ENCODE measurements at places on chromosomes 4 and X.

- DNase-seq, result no peak
Observed at GRCh38 chr4:188110036-188110435, 633 bp upstream of the TRIML2 start.

GRCh38 chr4:74934016-74934831 is 1.3 kb downstream of the PARM1 start:
- DNase-seq, result no peak

DNA sequence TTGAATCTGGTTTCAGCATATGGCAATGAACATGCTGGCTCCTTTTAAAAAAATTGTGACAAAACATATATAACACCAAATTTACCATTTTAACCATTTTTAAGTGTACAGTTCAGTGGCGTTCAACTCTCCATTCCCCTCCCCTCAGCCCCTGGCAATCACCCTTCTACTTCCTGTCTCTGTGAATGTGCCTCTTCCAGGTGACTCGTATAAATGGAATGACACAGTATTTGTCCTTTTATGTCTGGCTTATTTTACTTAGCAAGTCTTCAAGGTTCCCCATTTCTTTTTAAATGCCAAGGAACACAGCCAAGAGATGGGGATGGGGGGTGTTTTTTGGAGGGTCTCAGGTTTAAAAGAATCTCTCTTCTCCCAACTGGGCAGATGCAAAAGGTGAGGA is 35.4 kb upstream of the BCLAF3 start:
- no peak for DNase-seq

GRCh38 chr4:113050371-113050755 is 910 bp downstream of the ANK2 start:
- no peak for DNase-seq

GRCh38 chrX:17655211-17656034 is 81.9 kb upstream of the SCML1 start:
- no peak for DNase-seq

GRCh38 chr4:1447676-1448588 is 41.7 kb upstream of the NKX1-1 start:
- DNase-seq, result no peak

GRCh38 chrX:9148615-9149399 is 114.9 kb upstream of the FAM9B start:
- no peak for DNase-seq

- no peak for DNase-seq
Observed at GRCh38 chrX:132842460-132843238, 115.8 kb downstream of the HS6ST2 start.

- no peak for DNase-seq
Observed at GRCh38 chrX:31819455-31819854, 747.6 kb upstream of the FTHL17 start.

DNA sequence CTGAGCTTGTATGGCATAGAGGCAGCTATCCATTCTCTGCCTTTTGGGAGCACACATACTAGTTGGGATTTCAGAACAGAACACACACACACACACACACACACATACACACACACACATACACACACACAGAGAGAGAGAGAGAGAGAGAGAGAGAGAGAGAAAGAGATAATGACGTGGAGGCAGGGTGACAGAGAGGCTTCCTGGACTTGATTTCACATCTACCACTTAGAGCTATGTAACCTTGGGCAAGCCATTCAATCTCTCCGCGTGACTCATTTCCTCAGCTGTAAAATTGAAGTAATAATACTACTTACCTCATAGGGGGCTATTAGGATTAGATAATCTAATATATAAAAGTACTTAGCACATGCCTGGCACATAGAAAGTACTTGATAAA is 12.3 kb upstream of the GRIA3 start:
- DNase-seq, result no peak

DNA sequence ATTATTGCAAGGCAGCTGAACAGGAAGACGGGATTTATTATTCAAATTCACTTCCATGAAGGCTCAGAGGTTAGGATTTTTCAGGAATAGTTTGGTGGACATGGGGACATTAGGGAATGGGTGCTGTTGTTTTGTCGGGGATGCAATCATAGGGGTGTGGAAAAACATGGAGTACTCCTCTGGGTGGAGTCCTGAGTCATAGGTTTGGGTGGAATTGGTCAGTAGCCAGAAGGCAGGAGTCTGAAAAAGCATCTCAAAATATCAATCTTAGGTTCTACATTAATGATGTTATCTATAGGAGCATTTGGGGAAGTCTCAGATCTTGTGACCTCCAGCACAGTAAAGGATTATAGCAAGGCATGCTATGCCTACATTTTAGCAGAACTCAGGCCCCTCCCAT is 14.5 kb upstream of the ETNPPL start:
- no peak for DNase-seq

- no peak for DNase-seq
Observed at GRCh38 chrX:22758807-22759481, 240.8 kb upstream of the DDX53 start.

DNA sequence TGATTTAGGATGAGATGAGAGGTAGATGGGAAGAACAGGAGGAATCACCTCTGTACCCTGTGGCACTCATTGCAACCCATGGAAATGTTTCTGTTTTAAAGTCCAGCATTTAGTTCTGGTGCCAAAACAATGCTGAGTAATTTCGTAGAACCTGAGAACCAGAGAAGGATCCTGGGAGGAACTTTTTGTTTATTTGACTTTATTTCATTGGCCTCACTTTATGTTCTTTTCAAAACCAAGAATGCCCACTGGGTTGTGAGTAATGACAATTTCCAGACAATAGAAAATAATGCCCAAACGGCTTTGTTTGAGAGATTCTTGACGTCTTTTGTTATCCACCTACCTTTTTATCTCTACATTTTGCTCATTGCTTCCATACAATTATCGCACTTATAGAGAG is 111.3 kb downstream of the SHROOM3 start:
- DNase-seq, result no peak

- no peak for DNase-seq
Observed at GRCh38 chr4:120919358-120919757, 3.2 kb downstream of the PRDM5 start.

GRCh38 chrX:10576777-10577447 is 43.5 kb downstream of the MID1 start:
- no peak for DNase-seq

DNA sequence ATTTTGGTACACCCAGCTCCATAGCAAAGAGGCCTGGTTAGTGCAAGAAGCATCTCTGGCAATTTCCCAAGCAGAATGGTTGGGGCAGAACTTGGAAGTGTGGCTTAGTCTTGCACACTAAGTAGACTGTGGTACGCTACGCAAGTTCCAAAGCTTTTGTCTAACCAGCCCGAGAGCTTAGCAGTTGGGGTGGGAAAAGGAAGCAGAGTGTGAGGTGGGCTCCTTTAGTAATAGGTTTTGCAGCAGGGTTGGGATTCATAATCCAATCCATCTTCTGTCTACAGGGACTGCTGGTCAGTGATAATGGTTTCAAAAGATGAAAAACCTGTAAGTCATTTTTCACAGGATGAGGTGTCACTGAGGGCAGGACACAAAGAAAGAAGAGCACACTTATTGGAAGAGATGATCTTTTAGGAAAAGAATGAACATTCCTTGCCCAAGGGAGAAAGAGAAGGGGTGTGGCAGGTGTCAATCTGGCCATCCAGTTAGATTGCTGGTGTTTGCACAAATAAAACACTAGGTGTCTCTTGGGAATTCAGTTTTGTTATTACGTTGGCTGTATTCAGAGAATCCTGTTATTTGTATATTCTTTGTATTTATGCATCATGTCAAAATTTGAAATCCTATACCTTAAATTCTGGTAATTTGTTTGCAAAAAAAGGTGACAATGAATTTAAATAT is 244.3 kb downstream of the GPAT3 start:
- no peak for DNase-seq

GRCh38 chr4:168273838-168274237 is 44.7 kb downstream of the DDX60 start:
- DNase-seq, result no peak

DNA sequence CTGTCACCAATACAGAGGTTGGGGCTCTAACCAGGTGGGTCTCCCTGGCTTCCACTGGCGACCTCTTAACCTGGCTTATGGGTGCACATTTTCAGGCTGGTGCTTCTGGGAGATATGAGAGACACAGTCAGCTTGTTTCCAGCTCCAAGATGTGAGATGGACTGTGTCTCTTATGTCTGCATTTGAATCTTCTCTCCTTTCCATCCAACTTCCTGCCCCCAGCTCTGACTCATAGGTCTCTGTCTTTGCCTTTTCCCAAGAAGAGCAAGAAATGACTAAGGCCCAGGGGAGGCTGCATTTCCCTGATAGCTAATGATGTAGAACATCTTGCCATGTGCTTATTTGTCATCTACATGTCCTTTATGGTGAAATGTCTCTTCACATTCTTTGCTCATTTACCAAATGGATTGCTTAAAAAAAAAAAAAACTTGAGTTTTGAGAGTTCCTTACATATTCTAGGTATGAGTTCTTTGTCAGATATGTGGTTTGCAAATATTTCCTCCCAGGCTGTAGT is 3.2 kb upstream of the UXT start:
- peak; percentile 16 for DNase-seq

DNA sequence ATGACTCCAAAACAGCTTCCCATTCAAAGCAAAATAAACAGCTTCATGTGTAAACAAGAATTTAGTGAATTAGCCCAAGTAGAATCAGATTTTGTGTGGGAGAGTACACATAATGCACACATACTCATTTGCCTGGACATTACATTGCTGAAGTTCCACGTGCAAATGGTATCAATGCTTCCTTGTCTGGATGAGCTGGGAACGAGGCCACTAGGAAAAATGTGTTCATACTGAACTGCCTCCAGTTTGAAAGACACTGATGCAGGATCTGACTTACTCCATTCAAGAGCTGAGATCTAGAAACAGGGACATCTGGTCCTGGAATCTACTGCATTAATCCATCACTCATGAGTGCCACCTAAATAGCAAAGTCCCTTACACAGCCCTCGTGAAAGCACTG is 228.0 kb downstream of the APBB2 start:
- no peak for DNase-seq

GRCh38 chrX:38868321-38868720 is 67.1 kb downstream of the MID1IP1 start:
- DNase-seq, result no peak

- no peak for DNase-seq
Observed at GRCh38 chr4:142222127-142222526, 585.7 kb downstream of the IL15 start.

GRCh38 chrX:117834076-117834475 is 282.5 kb downstream of the KLHL13 start:
- no peak for DNase-seq

- no peak for DNase-seq
Observed at GRCh38 chrX:13689741-13690211, 848 bp downstream of the RAB9A start.

DNA sequence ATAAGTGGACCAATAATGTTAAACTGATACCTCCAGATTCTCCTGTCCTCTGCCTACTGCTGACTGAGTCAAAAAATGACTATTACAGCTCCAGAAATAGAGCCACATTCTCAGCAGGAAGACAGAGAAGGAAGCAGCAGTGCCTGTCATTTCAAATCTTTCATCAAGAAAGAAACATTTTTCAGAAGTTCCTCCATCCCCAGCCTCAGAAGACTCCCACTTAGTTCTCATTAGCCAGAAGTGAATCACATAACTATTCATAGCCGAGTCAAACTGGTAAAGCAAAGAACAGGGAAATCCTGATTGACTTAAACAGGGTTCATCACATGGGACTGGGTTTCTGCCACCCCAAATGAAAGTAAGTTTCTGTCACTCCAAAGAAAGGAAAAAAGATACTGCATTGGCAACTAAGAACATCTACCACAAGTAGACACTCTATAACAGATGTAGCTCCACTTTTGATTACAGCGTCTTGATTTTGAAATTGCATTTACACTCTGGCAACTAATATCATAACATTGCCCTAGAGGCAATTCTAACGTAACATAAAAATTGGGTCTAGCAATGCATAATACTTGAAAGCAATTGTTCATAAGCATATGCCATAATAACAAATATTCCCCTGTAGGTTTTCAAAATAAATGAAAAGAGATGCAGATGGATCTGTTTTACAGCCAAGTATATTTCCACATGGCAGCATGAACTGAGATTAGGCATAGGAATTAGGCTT is 599.8 kb downstream of the GALNTL6 start:
- DNase-seq, result no peak

GRCh38 chr4:149891426-149891825 is 75.8 kb upstream of the IQCM start:
- DNase-seq, result no peak

DNA sequence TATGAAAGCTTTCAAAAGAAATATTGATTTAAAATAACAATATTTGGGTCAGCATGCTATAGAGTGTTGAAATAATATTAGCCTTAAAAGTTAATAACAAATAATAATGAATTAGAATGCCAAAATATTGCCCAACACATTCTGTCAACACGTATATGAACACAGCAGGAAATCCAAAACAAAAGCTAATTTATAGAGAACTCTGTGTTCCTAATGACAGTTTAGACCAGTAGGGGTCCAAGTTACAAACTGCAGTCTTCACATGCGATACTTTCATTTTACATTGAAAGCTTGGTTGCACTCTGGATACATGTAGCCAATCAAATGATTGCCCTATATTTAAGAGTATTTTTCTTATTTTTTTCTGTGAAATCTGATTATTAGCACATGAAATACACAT is 274.4 kb downstream of the DCTD start:
- DNase-seq, result no peak

DNA sequence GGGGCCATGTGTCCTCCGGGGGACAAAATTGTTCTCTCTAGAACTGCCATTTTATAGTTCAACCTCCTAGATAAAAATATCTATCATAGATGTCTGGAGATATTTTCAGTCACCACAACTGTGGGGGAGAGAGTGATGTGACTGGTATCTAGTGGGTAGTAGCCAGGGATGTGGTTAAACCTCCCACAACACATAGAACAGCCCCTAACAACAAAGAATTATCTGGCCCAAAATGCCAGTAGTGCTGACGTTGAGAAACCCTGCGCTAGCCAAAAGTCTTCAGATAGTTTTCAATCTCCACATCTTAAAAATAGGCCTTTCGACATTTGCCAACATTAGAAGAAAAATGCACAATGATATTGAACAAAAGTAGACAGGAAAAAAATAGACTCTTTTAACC is 19.0 kb upstream of the SUPT20HL2 start:
- no peak for DNase-seq

DNA sequence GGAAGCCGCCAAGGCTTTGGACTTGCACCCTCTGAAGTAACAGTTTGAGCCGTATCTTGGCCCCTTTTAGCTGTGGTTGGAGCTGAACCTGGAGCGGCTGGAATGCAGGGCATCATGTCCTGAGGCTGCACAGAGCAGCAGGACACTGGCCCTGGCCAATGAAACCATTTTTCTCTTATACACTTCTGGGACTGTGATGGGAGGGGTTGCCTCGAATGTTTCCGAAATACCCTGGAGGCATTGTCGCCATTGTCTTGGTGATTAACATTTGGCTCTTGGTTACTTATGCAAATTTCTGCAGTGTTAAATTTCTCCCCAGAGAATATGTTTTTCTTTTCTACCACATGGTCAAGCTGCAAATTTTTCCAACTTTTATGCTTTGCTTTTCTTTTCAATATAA is 137.2 kb downstream of the MAGEC1 start:
- no peak for DNase-seq

- DNase-seq, result no peak
Observed at GRCh38 chr4:143351149-143351691, 14.5 kb downstream of the GAB1 start.

All from activated CD4-positive, alpha-beta T cell treated with anti-CD3 and anti-CD28 coated beads for 24 hours (primary cell).